ENCODE measurements at places on chromosomes 3 and 15. TPM values are rescaled to one million over a fixed set of nuclear protein-coding genes. Genes with fewer than 3 reads are reported as not detected.
A peak's percentile ranks its signal among the peaks of the same experiment; 100 is the strongest.

DNA sequence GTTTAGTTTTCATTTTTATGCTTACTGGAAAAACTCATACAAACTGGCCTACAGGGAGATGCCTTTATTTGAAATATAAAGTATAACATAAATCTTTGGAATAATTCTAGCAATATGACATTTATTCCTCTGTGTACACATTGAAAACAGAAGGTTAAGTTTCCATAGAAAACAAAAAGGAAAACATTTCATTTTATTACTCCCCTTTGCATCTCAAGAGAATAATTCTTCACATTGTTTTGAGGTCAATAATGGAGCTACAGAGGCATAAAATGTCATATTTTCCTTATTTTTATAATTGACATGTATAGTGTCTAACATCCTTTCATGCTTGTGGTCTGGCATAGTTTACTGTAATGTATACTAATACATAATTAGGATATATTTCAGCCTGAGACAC, 187.6 kb upstream of the AGTR1 start:
- no peak for DNase-seq

The LRRK1 gene
- polyA plus RNA-seq, result 1.0 TPM

GRCh38 chr15:40768521-40769273, 1.1 kb upstream of the C15orf62 start:
- DNase-seq, result no peak

DNA sequence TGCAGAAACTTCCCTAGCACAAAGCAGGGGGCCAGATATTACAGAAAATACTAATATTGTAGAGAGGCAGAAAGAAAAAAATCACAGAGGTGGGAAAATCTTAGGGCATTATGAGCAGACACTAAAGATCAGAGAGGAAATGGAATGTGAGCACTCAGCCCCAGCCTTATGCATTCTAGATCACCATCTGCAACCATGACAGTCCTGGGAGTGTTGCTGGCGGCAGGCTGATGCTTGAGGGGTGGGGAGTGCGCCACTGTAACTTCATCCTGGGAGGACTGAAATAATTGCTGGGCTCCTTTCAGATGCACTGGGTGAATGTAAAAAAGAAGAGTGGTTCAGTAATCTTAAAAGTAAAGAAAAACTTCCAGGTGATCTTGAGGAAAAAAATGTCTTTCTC, 427.6 kb upstream of the SEMA6D start:
- DNase-seq, result no peak

The IGDCC3 gene
- polyA plus RNA-seq, result 0.63 TPM

DNA sequence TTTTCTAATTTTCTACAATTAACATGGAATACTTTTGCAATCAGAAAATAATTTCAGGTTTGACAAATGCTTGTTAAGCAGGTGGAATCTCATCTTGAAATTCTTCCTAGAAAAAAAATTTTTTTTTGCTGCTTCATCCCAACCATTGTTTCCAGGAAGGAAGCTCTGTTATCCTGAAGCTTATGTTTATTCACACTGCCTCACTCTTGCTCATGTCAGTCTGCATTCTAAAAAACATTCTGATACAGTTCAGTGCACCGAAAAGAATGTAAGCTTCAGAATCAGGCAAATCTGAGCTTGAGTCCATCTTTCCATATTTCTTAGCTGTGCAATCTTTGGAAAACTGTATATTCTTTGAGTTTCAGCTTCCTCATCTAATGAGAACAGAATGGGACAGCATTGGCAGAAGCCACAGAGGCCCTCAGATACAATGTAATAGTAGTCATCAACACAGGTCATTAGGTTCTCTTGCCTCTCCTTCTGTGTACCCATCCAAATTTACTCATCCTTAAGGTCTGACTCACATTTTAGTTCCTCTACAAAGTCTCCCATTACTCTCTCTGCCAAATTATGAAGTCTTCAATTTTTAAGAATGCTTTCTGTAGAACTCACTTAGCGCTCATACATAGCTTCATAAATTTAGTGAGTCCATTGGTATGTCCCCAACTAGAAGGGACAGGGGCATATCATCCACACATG, 881.8 kb upstream of the NR2F2 start:
- no peak for DNase-seq

GRCh38 chr3:187473778-187474406, 105.7 kb downstream of the RTP4 start:
- no peak for DNase-seq

DNA sequence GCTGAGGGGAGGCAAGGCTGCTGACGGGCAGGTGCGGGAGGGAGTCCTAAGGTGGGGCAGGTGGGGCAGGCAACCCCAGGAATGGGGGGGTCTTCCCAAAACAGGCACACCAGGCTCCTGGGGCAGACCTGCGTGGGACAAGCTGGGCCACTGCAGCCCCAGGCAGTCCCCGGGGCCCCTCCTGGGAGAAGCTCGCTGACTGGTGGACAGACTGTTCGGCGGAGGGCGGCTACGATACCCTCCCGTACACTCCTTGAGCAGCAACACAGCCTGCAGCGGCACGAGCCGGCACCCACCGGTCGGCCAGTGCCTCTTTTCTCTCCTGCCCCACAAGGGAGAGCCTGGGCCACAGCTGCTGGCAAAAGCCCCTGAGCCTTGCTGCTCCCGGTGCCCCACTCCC, 65.9 kb upstream of the RPL32 start:
- no peak for DNase-seq

The CCRL2 gene
- 0.53 TPM for polyA plus RNA-seq

- no peak for DNase-seq
Observed at GRCh38 chr3:118986734-118987133, 47.9 kb downstream of the IGSF11 start.

DNA sequence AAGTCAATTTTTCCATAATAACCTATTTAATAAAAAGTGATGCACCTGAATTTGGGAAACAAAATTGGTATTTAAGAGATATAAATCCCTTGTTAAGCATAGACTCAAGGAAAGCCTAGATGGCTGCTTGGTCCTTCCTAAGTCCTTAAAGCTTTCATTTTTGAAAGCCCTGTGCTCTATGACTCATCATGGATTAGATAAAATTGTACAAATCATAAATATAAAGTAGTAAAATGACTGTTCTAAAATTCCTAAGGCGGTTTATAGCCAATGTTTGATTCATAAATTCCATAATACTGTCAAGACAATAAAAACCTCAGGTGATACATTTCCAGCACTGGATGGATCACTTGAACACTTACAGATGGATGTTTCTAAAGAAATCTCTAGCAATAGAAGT, 730.8 kb upstream of the EPHA6 start:
- DNase-seq, result no peak

The TRH gene
- 13.8 TPM for polyA plus RNA-seq

The LSG1 gene
- 29.9 TPM for polyA plus RNA-seq

The CLK3 gene
- 61.8 TPM for polyA plus RNA-seq

GRCh38 chr3:124569761-124570160, 160.5 kb upstream of the UMPS start:
- DNase-seq, result no peak

DNA sequence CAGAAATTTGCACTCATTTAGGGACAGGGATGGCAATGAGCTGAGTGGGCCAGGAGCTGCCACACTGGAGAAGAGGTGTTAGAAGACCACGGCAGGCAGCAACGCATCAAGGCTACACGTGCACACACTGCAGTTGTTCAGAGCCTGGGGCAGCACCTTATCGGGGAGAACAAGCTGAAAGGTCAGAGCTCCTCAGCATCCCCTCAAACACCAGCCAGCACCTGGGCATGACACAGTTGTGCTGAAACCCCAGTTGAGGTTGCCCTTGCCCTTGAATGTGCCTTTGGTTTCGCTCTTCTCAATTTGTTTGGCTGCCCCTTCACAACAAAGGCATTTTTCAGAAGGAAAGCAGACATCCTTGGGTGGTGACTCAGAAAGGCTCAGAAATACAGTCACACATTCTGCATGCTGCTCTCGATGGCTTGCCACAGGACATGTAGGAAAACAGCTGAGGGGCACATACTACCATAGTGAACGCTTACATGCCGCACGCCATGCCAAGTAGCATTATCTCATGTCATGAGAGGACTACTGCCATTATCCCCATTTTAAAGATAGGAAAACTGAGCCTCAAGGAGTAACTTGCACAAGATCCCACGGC, 57.6 kb downstream of the ST8SIA2 start:
- DNase-seq, result no peak

The SCG5 gene
- 151 TPM for polyA plus RNA-seq

- DNase-seq, result no peak
Observed at GRCh38 chr3:185931777-185932612, 5.8 kb downstream of the TRA2B start.

DNA sequence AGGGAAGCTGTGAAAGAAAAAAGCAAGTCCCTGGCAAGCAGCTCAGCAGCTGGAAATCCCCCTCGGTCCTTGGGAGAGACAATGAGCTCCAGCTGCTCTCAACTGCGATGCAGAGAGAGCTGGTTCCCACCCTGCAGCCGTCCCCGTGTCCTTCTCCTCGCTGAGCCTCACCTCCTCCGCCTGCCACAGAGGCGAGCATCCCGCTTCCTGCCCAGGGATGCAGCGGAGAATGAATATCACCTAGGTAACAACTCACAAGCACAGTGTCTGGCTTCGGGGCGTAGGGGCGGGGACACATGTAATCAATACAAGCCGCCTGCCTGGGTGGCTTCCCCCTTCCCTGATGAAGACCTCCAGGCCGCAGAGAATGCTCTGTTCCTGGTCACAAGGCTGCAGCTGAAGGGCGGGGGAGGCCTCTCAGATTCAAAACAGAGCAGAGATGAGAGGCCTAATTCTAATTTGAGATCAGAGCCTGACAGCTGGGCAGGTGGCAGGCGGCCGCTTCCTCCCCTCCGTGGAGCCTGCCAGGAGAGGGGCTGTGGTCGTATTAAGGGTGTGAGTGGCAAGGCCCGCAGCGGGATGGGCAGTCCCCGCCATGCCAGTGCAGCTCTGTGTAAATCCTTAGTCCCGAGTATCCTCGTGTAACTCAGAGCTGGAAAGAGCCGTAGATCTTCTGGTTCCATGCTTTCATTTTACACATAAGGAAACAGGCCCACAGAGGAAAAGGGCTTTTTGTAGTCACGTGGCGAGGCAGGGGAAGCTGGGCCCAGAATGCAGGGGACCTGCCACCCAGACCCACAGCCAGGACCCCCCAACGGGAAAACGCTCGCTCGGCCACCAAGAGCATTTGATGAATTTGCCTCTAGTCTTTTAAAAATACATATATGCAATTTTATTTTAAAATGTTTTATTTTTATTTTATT, 24.3 kb downstream of the ZDHHC19 start:
- DNase-seq, result peak; percentile 89

GRCh38 chr15:69885173-69885955, 212.4 kb downstream of the TLE3 start:
- DNase-seq, result peak; percentile 97

DNA sequence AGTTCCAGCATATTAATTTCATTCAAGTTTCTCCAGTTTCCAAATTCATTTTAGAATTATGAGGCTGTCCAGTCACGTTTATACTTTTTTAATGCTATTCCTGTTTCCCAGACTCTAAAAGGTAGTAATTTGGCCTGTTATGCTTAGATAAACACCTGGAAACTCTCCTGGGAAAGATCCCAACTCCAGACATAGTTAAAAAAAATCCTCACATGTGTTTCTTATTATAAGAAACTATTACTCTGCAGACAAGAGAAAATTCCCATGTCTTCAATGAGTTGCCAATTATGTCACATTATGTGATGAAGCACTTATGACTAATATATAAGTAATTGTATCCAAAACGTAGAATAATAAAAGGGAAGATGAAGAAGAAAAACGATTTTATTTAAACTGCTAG, 137.1 kb upstream of the TMC3 start:
- DNase-seq, result no peak

- DNase-seq, result no peak
Observed at GRCh38 chr15:101138913-101139880, 112.7 kb downstream of the CHSY1 start.

The TRAT1 gene
- not detected for polyA plus RNA-seq

DNA sequence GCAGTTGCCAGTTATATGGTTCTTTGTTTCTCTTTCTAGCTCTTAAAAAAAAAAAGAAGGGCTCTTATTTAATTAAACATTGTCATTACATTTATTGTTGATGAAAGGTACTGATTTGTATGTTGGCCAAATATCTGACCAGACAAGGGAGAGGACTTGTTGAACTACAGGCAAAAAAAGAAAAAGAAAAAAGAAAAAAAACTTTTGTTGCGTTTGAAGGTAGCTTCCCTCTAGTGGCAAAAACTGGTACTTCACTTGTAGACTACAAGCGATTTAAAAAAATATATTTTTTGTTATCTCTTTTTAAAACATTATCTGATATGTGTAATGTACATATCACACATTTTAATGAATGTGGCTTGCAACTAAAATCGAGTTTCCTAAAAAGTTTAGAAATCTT, 280.6 kb downstream of the ROBO2 start:
- DNase-seq, result peak; percentile 57

DNA sequence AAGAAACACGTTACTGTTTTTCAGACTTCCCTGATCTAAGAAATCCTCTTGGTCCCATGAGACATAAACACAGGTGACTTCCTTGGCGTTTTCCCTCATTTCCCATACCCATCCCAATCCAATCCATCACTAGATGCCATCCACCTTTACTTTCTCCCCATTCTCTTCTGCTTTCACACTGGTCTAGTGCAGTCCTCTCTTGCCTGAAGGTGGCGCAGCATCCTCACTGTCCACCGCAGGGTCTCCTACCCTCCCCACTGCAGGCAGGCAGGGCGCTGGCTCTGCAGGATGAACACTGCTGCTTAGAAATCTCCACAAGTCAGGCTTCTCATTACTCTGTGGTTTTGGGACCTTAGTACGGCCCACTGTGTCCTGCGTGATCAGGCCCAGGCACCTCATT, 58.2 kb downstream of the RAB7A start:
- peak; percentile 20 for DNase-seq

DNA sequence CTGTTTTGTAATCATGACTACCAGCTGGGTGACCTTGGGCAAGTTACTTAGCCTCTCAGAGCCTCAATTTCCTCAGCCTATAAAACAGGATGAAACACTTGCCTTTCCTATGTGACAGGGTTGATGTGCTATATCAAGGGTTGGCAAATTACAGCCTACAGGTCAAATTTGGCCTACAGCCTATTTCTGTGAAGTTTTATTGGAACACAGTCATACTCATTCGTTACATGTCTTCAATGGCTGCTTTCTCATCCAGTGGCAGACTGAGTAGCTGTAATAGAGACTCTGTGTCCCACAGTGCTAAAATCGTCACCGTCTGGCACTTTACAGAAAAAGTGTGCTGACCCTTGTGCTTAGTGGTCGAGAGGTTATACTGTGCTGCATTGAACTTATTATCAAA, 16.6 kb downstream of the ABHD6 start:
- no peak for DNase-seq

DNA sequence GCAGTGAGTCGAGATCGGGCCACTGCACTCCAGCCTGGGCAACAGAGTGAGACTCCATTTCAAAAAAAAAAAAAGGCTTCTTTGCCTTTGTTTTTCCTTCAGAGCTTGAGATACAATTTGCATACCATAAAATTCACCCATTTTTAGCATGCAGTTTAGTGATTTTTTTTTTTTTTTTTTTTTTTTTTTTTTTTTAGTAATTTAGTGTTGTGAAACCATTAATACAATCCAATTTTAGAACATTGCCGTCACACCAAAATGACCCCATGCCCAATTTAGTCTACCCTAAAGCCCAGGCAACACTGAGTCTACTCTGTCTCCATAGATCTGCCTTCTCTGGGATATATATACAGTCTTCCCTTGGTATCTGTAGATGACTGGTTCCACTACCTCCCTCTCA, 61.1 kb downstream of the USP50 start:
- DNase-seq, result no peak

The GCSAM gene
- polyA plus RNA-seq, result not detected

- DNase-seq, result no peak
Observed at GRCh38 chr3:120488296-120488695, 37.5 kb upstream of the FSTL1 start.
